Stimulated activated CD8-positive, alpha-beta memory T cell treated with anti-CD3 and anti-CD28 coated beads, Interleukin-15, amount 100 ng/mL, for 1 hour (primary cell): ENCODE measurements at places on chromosomes 13 and 19.

- no peak for DNase-seq
These were observed 65.2 kb upstream of the ZNF599 start for GRCh38 chr19:34838248-34838647.

DNA sequence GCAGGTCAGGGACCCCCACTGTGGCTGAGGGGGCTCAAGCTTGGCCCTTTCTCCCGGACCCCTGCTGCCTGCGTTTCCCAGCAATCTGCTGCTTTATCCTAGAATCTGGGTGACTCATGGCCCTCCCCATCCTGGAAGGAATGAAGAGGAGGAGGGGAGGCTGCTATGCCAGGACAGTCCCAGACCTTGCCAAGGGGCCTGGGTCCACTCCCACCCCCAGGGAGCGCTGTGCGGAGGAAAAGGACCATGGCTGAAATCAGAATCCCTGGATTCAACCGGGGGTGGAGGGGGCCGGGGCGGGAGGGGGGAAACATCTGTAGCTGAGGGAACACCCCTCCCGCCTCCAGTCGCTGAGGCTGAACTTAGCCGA is 20.5 kb downstream of the ZNF114 start:
- DNase-seq, result no peak

GRCh38 chr13:24233351-24233901 is 72.9 kb downstream of the SPATA13 start:
- DNase-seq, result no peak

GRCh38 chr19:45854167-45854778 is 8.7 kb downstream of the SYMPK start:
- no peak for DNase-seq

- DNase-seq, result no peak
These were observed 148.5 kb downstream of the GPC5 start for GRCh38 chr13:91546900-91547299.

- DNase-seq, result no peak
These were observed 98.6 kb downstream of the GADD45B start for GRCh38 chr19:2574478-2574931.
